Testis (tissue), 5 donors: ENCODE measurements at places on chromosomes 7 and 10.

DNA sequence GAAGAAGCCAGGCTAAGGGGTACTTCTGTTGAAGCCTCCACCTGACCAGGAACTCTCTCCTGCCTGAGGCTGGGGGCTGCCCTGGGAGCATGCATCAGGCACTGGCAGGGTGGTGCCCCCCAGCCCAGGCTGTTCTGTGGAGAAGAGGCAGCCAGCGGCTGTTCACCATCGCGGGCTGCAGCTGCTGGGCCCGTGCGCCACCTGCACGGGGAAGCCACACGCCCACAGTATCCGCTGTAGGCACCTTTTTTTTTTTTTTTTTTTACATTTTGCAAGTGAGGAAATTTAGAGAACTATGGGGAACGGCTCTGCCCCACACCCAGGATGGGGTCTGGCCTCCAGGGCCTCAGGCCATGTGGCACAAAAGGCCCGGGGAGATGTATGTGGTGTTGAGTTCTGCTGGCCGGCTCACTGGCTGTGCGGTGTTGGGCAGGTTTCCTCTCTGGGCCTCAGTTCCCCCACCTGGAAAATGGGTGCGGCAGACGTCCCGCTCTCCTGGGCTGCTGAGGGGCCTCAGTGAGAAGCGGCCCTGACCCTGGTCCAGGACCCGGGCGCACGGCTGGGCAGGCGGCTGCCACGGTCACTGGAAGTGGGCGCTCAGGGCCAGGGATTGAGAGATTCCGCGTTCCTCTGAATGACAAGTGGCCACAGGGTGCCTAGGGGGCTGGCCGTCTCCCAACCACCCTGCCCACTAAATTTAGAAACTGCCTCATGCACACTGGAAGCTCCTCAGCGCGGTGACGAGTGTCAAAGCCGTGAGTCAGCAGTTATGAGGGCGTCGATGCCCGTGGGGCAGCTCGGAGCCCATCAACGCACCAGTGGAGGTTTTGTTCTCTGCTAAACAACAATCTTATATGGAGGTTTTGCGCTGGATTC lies 8.8 kb upstream of the INTS1 start:
- no peak for DNase-seq

GRCh38 chr10:98326621-98327027 lies 58.6 kb upstream of the LOXL4 start:
- DNase-seq = no peak

DNA sequence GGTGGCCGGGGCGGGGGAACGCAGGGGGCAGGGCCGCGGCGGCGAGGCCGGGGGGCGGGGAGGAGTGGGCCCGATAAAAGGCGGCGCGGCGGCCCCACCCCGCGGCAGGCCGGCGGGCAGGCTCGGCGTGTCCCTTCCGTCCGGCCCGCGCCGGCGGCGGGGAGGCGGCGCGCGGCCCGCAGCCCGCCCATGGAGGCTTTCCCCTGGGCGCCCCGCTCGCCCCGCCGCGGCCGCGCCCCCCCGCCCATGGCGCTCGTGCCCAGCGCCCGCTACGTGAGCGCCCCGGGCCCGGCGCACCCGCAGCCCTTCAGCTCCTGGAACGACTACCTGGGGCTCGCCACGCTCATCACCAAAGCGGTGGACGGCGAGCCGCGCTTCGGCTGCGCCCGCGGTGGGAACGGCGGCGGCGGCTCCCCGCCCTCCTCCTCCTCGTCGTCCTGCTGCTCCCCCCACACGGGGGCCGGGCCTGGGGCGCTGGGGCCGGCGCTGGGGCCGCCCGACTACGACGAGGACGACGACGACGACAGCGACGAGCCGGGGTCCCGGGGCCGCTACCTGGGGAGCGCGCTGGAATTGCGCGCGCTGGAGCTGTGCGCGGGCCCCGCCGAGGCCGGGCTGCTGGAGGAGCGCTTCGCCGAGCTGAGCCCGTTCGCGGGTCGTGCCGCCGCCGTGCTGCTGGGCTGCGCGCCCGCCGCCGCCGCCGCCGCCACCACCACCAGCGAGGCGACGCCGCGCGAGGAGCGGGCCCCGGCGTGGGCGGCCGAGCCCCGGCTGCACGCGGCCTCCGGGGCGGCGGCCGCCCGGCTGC lies at the start of gene NANOS1:
TSS of gene NANOS1 (plus strand) at position 102 of the 808 bp plus-strand sequence. CDS start at position 190, 88 bp downstream.
- no peak for DNase-seq

DNA sequence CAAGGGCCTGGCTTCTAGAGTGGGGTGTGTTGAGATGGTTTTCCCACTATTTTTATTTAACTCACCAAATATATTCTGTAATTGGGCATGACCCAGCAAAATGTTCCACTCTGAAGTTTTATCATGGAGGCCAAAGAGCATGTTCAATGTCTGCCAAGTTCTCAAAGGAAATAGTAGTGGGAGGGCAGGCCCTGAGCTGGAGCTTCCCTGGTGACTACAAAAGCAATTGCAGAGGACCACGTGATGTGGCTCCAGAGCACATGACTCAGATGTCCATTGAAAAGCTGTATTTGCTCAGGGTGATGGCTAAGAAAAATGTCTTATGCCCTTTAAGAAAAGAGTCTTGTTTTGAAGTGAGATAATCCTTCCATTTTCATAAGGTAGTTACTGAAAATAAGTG lies 1024.8 kb downstream of the LRMDA start:
- no peak for DNase-seq

- DNase-seq = no peak
These were observed 75.5 kb upstream of the OIT3 start for GRCh38 chr10:72818076-72818475.

DNA sequence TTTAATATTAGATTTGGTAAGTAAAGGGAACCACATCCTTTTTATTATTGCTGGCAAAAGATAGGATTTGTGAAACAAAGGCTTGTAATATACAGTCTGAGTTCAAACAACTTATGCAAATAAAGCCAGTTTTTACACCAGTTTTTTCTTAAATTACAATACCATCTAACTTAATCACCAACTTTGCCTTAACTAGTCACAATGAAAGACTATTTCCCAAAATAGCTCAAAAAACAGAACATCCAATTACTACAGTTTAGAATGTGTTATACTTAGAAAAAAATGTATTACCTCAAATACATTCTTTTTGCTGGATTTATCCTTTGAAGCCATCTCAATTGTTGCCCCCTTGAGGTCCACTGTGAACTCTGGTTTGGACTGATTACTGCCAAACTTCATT lies 108.5 kb downstream of the ARHGAP12 start:
- DNase-seq = no peak

GRCh38 chr10:99537989-99538917 lies 5.5 kb downstream of the NKX2-3 start:
- DNase-seq = no peak

DNA sequence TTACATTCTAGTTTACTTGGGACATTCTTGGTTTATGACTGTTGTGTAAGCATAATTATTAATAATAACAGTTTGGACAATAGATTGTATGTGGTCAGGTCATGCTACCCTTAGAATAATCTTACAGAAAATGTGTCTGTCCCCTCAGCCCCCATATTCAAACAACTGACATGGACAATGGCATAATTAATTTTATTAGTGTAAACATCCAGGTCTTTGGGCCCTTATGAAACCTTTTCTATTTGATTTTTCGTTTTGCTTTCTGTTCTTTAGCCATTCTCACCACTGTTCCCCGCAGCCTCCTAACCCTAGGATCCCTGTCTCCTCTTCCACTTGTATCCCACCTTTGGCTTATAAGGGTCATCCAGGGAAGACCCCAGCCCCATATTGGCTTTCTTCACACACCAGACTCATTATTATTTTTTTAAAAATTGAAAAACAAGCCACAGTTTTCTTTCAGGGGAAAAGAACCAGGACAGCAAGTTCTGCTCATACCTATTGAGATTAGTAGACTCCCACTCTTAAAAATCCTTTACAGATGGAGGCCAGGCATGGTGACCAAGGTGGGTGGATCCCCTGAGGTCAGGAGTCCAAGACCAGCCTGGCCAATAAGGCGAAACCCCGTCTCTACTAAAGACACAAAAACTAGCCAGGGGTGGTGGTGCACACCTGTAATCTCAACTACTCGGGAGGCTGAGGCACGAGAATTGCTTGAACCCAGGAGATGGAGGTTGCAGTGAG lies 11.5 kb downstream of the VIM start:
- no peak for DNase-seq
